ENCODE measurements at places on chromosomes 3 and 15. TPM values are rescaled to one million over a fixed set of nuclear protein-coding genes. Genes with fewer than 3 reads are reported as not detected.
A peak's percentile ranks its signal among the peaks of the same experiment; 100 is the strongest.

GRCh38 chr15:47405365-47406162, 311.7 kb upstream of the SEMA6D start:
- no peak for DNase-seq

GRCh38 chr3:54123003-54123775, 837 bp downstream of the CACNA2D3 start:
- DNase-seq = no peak

- DNase-seq = no peak
These were observed 98.7 kb downstream of the TBC1D5 start for GRCh38 chr3:17643691-17644090.

DNA sequence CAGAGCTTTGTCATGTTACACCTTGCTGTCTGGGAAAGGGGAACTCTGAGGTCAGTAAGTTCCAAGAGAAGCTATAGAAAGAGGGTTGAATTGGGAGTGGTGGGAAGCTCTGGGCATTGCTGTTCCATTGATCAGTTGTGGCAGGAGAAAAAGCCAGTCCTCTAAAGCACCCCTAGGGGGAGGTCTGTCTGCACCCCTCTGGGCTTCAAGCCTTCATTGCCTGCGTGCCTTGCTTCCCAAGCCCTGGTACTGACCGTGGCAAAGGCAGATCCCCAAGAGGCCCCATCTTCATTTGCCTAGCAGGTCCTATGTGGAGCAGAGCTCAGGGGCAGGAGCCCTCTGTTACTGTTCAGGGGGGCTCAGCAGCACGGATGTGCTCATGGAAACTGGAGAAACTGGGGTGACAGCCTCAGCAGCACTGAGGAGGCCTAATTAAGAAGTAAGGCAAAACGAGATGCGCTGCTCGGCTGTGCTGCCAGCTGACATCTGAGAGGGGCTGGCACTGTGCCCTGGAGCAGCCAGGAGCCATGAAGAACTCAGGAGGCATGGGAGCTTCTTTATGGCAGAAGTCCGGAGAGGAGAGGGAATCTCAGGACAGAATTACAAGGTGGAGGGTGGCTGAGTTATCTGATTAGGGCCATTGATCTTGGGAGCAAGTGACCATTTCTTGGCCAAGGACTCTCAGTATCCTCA, 270.9 kb downstream of the RPLP1 start:
- DNase-seq = no peak

- no peak for DNase-seq
These were observed 3.0 kb downstream of the ARHGAP31 start for GRCh38 chr3:119297169-119297568.

- peak; percentile 23 for DNase-seq
These were observed 37.3 kb downstream of the RFT1 start for GRCh38 chr3:53092942-53093341.

- DNase-seq = no peak
These were observed 71.9 kb downstream of the CSNK1G1 start for GRCh38 chr15:64284042-64284441.

DNA sequence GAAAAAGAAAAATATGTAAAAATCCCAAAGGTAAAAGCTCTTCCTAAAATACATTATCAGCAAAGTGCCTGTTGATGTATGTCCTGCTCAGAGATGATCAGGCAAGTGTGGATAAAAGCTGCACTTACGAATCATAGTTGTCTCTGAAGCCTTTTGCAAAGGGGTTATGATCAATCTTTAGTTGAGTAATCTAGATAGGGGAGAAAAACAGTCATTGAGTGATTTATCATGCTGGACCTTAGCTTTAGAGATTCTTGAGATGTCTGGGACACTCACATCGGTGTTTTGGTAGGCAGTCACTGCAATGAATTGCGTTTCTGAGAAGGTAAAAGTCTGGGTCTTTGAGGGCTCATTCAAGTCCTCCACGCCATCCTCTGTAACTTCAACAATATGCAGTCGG, 3.7 kb downstream of the EOMES start:
- DNase-seq = no peak

DNA sequence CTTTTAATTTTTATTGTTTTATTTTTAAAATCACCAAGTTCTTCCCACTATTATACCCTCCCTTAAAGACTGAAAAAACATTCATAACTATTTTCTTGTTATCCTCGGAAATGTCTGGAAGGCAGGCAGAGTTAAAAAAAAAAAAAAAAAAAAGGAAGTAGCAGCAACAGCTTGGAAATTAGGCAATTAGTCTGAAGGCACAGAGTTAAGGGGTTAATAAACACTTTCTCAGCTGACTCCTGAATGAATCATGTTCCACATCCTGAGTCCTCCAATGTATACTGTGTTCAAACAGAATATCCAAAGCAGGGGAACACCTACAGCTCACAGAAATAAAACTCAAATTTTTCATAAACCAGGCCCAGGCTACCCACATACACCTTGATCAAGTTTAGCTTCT, 5.8 kb downstream of the HEXA start:
- DNase-seq = no peak

DNA sequence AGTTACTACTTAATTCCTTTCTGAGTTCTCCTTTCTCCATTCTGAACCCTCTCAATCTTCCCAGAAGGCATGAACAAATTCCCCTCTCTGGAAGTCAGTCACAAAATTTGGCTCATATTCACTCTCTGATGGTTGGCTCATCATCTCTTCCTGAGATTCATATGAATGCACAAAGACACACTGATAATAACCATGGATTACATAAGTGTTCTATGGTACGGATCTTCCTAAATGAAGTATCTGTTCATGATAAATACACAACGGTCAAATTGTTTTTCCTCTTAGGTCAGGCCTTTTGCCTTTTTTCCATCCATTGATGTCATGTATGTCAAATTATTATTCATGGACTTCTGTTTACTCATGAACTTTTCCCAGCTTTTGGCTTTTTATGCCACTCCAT, 162.6 kb downstream of the P2RY1 start:
- DNase-seq = no peak

GRCh38 chr3:155946178-155946577, 75.7 kb downstream of the GMPS start:
- no peak for DNase-seq

DNA sequence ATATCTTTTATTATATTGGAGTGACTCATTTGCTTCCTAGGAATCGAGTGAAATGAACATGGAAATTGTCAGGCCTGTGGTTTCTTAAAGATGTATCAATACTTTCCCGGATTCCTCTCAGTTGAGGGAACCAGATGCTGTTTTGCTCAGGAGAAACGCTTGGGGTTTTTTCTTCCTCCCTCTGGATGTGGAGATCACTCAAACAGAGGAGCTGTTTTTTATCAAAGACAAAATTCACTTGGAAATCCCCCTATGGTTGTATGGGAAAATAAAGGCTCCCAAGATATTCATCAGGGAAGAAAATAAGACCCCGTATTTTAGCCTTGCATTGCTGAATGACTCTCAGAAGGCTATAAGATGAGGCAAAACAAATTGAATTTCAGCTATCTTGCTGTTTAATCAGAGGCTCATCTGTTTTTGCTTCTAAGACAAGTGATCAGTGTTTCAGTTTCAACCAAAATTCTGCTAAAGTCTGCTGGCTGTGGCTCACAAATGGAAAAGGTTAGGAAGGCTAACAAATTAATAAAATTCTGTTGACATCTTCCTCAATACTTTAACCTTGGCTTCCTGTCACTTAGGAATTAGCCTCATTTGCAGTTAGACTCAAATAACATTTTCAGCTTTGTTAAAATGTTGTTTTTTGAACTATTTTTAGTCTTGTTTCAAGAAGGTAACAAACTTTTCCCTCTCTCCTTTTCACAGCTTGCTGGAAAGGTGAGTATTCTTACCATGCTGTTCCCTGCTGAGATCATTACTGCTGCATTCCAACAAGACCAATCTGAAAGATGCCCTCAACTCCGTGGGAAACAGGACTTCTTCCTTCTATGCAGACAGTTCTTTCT, 83.6 kb downstream of the COL6A5 start:
- DNase-seq = no peak

DNA sequence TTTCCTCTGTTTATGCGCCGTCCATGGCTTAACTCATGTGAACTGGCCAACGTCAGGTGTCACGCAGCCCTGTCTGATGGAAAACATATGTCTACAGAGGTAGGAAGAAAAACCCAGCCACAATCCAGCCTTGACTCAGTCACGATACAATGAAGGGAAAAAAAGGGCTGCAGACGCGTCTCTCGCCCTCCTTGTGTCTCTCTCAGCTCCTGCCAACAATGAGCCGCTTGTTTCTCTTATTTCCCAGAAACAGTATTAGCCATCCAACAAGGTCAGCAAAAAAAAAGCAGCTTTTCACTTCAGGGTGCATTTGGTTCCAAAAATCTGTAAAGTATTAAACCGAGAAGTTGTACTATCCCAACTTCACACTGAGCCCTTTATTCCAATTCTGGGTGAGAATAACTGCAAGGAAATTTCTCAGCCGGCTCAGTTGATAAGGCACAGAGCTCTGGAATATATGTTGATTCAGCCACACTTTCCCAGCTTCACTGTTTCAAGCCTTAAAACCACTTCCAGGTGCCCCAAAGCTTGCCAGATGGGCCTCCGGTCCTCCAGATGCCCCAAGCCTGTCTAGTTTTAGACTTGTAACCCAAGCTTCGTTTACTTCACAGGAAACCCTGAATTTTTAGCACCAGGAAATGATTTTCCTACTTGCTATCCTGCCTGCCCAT, 79.4 kb downstream of the TM4SF4 start:
- DNase-seq = peak; percentile 39

DNA sequence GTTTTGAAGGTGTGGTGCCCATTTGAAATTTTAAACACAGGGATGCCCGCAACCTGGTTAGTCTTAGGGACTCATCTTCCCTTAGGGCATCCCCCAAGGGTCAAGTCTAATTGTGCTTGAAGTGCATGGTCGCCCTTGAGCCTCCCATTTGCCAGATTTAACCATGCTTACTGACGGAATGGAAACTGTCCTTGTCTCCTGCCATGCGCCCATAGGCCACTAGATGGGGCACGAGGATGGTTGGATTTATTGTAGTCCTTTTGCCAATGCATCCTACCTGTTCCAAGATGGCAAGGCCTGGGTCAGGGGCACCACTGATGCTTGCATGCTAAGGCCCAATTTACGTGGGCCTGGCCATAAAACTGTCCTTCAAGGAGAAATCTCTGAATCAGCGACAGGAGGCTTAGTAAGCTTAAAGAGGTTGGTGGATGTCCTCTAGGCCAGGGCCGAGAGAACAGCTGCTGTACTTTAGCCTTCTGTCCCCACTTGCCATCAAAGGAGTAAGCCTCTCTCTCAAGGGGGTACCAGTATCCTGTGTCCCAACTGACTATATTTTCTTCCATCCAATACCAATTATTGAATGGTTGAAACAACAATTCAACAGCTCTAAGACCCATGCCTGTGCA, 355.4 kb downstream of the OTOL1 start:
- DNase-seq = peak; percentile 63

DNA sequence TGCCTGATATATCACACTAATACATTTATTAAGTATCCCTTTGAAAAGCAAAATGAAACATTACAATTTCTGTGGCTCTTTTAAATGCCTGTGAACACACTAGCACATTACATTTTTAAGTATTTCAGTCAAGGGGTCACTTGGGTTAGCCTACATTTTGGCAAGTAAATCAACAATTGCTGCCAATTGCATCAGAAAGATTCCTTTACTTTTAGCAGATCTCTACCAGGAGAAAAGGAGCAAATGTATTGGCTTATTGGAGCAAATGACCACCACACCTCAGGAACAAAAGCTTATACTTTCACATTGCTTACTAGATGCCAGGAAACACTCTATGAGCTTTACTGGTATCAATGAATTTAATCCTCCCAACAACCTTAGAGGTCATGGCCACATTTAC, 947.1 kb downstream of the FHIT start:
- DNase-seq = no peak

GRCh38 chr3:159817126-159817525, 171.5 kb upstream of the IL12A start:
- DNase-seq = no peak

GRCh38 chr3:82376883-82377282, 615.4 kb upstream of the GBE1 start:
- DNase-seq = no peak

DNA sequence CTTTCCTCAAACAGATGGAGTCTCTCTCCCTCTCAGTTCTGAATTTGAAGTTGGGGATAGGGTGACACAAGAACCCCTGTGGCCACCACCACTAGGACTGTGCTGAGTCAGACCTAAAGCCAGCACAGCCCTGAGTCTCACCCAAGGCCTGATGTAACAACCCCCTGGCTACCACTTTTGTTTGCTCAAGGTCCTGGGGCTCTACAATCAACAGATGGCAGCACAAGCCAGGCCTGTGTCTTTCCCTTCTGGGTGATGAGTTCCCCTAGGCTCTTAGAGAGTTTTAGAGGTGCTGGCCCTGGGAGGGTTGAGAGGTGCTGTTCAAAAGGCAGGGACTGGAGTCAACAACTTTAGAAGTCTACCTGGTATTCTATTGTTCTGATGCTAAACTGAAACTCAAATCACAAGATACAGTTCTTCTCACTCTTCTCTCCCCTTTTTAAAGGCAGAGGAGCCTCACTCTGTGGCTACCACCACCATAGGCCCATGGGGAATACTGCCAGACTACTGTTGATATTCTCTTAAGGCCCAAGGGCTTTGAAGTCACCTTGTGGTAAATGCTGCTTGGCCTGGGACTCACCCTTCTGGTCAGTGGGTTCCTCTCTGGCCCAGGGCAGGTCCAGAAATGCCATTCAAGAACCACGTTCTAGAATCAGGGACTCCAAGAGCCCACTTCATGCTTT, 6.5 kb downstream of the OR5K4 start:
- DNase-seq = no peak

DNA sequence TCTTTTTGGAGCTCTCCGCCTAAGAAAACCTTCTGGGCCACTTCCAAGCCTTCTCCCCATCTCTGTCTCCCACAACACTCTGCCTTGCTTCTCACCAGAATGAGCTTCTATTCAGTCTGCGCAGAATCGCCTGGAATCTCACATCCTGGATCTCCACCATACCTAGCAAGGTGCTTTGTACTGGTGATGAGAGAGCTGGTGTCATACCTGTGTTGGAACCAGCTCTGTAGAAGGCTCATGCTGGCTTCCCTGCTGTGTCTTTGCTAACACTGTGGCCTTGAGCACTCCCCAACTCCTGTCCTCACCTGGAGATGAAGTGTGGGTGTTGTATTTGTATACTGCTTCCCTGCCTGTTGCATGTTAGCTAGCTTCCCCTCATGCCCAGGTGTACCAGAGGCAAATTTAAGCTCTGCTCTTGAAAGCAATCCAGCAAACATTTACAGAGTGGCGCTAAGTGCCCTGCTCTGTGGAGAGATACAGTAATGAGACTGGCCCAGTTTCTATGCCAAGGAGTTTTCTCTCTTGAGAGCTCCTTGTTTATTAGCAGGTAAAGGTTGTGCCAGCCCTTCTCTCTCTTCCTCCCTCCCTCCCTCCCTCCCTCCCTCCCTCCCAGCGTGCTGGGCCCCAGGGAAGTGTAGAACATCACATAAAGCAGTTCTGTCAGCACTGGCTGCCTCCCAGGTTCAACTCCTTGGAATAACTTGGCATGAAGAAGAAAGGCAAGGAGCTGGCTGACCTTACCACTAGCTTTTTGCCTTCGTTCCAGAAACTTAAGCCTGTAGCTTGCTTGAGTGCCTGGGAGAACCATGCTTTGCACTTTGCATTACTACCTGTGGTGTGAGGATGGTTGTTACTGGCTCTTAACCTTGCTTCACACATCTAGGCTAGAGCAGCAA, 54.9 kb downstream of the TRIM71 start:
- DNase-seq = peak; percentile 30

GABRR3 gene
- not detected for total RNA-seq

ATP13A5 gene
- not detected for total RNA-seq

LTK gene
- not detected for total RNA-seq

TTLL13 gene
- not detected for total RNA-seq

CSTA gene
- not detected for total RNA-seq

CIB2 gene
- 3.4 TPM for total RNA-seq

CPNE9 gene
- total RNA-seq = not detected

PRSS50 gene
- 2.6 TPM for total RNA-seq

SLC2A2 gene
- 2.9 TPM for total RNA-seq

RASGRP1 gene
- total RNA-seq = 1.3 TPM

ECE2 gene
- 11.7 TPM for total RNA-seq

ANKUB1 gene
- not detected for total RNA-seq

Measured in body of pancreas (tissue), 4 donors.